ENCODE measurements at places on chromosomes 4 and X.

DNA sequence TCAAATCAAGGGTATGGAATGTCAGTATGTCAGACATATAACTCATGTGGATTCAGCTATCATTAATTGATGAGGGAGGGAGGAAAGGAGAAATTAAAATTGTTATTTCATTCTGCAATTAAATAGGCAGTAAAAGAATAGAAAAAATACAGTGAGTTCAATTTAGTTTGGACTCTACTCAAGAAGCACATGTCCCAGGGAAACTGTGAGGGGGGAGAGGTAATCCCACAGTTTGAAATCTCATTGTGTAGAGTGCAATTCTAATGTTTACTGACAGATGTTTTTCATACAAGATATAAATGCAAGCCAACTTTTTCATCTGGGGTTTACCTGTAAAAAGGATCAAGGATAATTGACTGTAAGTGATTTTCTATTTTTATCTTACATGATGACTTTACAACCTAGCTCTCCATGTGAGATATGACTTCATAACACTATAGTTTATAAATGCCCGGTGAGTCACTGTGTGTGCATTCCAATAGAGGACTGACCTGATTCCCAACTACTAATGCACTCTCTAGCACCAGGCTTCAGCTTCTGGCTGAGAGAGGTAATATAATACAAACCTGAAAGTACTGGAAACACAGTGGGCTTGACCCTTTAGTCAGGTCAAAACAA, 35.2 kb upstream of the SCD5 start:
- DNase-seq, result no peak

DNA sequence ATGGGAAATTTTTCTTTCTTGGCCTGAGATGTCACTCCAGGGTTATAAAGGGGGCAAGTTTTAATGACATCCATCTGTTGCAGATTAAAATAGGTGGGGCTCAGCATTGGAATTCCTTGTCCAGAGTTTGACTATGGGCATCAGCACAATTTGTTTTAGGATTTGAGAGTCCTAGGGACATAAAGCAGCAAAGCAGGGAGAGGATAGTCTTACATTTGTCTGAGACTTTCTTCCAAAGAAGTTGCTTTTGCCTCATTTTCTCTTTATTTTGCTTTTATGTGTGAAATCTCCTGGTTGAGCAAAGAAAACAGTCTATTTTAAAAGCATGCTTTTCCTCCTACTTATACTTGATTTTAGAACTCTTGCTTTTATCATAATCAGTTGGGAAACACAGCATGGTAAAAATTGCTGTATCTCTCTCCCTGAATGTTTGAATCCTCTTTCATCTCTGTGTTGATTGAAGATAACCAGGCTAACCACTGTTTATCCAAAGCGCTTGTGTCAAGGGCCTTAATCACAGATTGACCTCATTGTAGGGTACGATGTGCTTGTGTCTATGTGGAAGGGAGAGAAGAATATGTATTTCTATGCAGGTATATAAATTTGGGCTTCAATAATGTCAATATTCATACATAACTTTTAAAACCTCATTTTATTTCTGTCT, 121.5 kb downstream of the ANK2 start:
- no peak for DNase-seq

DNA sequence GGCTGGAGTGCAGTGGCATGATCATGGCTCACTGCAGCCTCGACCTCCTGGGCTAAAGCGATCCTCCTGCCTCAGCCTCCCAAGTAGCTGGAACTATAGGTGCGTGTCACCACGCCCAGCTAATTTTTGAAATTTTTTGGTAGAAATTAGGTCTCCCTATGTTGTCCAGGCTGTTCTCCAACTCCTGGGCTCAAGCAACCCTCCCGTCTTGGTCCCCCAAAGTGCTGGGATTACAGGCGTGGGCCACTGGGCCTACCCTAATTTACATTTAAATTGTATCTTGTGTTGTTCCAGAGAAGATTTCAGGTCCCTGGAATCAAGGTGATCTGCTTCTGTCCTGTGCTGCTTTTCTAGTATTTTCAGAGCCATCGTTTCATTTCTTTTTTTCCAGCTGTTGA, 1.2 kb upstream of the LRPAP1 start:
- no peak for DNase-seq

GRCh38 chr4:144634978-144635747, 10.8 kb upstream of the HHIP start:
- DNase-seq, result no peak

DNA sequence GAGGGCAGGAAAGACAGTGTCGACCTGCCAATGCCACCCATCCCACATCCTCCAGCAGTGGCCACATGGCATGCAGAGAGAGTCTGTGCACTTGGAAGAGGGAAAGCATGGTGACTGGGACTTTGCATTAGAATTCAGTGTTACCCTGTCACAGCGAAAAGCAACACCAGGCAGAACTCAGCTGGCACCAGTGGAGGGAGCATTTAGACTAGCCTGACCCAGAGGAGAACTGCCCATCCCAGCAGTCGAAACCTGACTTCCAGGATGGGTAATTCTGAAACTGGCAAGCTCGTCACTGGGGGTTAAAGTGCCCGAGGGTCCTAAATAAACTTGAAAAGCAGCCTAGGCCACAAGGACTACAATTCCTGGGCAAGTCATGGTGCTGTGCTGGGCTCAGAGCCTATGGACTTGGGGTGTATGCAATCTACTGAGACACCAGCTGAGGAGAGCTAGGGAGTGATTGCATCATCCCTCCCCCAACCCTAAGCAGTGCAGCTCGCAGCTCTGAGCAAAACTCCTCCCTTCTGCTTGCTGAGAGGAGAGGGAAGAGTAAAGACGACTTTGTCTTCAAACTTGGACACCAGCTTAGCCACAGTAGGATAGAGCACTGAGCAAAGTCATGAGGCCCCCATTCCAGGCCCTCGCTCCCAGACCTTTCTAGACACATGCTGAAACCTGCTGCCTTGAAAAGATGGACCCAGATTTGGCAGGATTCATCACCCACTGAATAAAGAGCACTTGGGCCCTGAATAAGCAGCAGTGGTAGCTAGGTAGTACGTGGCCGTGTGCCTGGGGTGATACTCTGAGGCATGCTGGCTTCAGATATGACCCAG, 68.8 kb downstream of the DDX60L start:
- no peak for DNase-seq

- no peak for DNase-seq
Measured at GRCh38 chr4:90198086-90198847, 71.1 kb downstream of the CCSER1 start.

DNA sequence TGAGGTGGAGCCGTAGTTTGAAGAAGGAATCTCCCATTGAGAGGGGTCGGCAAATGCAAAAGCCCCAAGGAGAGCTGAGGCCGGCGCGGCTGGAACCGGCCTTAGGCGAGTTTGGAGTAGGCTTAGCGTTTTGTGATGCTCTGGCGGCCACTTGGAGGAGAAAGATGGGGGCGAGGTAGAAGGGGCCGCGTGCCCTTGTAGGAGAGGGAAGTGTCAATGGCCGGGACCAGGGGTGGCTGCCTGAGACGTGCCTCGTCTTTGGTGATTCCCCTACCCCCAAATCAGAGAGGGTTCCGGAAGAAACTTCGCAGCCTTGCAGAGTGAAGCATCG, 11.7 kb downstream of the MSX1 start:
- no peak for DNase-seq

- DNase-seq, result no peak
Measured at GRCh38 chr4:36115312-36115711, 129.0 kb downstream of the ARAP2 start.
